Umbilical cord (tissue), 2 donors: ENCODE measurements at places on chromosomes 3 and 15. TPM values are rescaled to one million over a fixed set of nuclear protein-coding genes. Genes with fewer than 3 reads are reported as not detected.

Gene PLS1
- total RNA-seq = 1.2 TPM

- DNase-seq = no peak
Observed at GRCh38 chr15:52133510-52134220, 21.1 kb upstream of the BCL2L10 start.

DNA sequence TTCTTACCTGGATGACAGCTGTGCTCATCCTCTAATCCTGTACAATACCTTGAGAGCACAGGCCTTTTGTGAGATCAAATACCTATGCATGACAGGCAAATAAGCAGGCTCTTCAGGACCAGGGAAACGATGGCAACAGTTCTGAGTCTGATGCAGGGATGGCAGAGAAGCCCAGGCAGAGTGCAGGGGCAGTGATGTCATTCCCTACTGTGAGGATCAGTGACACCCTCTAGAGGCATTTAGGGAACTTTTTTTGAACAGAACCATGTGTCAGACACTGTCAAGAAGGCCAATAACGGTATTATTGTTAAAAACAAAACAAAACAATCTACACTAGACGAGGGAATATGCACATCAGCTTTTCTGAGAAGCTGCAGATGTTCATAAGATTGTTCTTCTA is 314.8 kb upstream of the CTDSPL start:
- peak; percentile 51 for DNase-seq

- DNase-seq = no peak
Observed at GRCh38 chr15:78943692-78944091, 1.2 kb downstream of the CTSH start.

GRCh38 chr3:184563941-184564684 is 2.5 kb downstream of the EPHB3 start:
- no peak for DNase-seq

- DNase-seq = no peak
Observed at GRCh38 chr3:151307131-151307530, 9.5 kb downstream of the GPR87 start.

DNA sequence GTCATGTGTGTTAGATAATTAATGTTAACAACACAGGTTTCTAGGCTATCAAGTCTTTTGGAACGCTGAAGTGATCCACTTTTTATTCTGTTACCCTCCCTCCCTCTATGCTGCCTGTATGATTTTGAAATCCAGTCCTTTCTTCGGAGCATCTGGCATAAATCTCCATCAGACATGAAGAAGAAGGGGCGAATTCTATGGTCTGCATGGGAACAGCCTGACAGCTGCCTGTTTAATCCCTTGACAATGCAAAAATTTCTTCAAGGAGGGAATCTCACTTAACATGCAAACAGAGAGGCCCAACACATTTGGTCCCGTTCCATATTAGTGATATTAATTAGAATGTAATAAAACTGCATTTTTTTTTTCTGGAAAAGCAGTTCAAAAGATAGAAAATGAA is 145.2 kb downstream of the VGLL3 start:
- no peak for DNase-seq

DNA sequence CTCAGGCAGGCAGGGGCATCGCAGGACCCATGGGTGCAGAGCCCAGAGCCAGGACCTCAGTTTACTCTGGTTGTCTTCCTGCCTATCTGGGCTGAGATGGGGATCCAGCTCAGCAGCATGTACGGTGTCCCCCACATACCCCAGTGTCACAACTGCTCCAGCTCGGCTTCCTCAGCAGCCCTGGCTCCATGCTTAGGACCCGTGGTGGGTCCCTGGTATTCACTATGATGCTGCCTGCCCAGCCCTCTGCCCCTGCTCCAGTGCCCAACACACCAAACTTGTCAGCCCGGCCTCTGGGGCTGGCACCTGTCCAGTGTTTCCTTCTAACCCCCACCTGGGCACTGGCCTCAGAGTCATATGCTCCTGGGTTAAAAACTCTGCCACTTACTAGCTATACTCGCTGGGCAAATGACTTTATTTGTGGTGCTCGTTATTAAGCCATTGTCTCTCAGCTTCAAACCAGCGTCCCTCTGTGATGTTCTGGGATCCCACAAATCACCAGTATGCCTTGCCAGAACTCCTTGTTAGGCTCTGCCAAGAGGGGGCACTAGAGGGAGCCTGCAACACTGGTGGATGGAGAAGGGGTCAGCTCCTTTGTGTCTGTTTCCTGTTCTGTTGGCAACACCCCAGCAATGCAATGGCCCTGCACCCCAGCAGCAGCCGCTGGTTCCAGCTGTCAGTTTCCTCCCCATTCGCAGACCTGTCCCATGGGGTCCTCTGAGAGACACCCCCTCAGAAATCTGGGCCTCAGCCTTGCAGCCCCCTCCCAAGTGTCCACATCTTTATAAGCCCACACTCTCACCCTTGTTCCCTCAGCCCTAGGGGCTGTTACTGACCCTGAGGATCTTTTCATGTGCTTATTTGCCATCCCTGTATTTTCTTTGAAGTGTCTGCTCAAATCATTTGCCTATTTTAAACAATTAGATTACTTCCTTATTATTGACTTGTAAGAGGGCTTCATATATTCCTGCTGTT is 24.1 kb upstream of the MRPS22 start:
- DNase-seq = no peak
